ENCODE measurements at places on chromosomes 4 and X.

DNA sequence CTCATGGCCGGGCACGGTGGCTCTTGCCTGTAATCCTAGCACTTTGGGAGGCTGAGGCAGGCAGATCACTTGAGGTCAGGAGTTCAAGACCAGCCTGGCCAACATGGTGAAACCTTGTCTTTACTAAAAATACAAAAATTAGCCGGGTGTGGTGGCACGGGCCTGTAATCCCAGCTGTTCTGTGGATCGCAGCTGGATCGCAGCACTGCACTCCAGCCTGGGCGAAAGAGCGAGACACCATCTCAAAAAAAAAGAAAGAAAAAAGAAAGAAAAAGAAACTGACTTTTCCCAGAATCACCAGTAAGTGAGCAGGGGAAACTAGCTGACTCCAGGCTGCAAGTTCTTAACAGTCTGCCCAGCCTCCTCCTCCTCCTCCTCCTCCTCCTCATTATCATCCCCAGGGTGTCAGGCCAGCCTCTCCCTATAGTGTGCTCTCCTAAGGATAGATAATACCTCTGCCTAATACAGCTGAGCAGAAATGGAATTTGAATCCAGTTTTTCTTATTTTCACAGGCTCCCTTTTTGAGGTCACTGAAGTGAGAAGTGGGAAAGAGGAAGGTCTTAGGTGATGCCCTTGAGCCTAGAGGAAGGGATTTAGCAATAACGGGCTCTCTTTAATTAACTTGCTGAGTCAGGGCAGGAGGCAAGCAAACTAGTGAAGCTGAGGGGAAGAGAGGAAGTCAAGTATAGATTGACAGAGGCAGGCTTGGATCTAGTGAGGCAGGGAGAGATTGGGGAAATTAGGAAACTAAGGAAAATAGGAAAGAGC, 11.8 kb upstream of the ELF2 start:
- DNase-seq = no peak

- no peak for DNase-seq
Measured at GRCh38 chrX:28639451-28639850, 52.2 kb downstream of the IL1RAPL1 start.

DNA sequence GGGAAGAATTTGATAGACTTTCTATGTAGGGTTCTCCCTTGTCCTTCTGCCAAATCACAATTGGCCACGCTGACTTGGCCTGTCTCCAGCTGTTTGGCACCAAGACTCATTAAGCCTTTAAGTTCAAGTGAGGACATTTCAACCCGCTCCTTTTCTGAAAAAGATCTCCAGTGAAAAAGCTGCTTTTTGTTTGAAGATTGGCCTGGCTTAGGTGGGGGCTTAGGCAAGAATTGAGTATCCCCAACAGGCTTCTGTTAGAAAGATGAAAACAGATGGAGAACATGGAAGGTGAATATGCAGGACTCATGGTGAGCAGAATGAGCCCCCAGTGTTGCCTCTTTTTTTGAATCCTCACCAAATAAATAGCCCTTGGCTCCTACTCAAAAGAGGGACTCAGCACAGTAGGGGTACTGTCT, 28.5 kb upstream of the LIMCH1 start:
- DNase-seq = peak; percentile 26

DNA sequence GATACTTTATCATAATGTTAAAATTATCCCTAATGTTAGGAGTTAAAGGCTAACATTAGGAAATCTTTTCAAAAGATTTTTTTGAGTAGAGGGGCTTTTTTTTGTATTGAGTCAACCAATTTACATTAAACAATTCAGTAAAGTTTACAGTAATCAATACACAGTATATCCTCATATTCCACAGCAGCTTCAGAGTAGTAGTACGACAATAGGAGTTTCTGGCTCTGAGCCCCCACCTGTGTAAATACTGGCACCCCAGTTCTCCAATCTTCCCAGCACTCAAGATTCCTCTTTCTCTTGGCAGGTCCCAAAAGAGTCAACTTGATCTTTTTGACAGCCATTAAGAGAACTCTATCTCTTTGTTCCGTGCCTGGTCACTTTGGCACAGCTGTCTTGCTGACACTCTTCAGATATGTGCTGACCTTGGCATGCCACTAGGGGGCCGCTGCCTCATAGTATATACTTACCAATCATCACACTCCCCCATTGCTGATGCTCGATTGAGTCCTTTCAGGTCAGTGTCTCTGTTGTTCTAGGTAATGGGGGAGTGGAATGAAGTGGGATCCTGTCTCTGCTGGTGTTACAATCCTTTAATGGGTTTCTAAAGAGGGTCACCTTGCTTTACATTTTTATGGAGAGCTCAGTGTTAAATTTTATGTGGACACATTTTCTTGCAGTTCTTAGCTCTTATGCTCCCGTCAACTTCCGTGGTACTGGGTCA, 19.5 kb upstream of the CCNI start:
- DNase-seq = peak; percentile 45

DNA sequence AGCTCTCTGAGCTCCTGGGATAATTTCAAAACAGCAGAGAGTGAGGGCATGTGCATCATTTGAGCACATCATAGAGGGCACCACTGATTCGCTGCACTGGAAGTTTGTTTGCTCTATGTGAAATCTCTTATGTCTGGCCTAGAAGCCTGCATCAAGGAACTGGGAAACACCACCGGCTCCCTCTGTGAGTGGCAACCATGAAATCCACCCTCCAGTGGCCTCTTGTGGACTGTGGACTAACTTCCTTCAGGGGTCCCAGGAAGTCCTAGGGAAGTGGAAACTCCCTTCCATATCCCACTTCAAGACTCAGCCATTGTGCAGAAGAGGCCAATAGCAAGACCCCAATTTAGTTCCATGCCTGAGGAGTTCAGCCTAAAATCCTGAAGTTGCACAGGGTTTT, 48.0 kb upstream of the IGFBP7 start:
- DNase-seq = no peak

- DNase-seq = no peak
Measured at GRCh38 chrX:45842207-45842925, 641.7 kb upstream of the DIPK2B start.

DNA sequence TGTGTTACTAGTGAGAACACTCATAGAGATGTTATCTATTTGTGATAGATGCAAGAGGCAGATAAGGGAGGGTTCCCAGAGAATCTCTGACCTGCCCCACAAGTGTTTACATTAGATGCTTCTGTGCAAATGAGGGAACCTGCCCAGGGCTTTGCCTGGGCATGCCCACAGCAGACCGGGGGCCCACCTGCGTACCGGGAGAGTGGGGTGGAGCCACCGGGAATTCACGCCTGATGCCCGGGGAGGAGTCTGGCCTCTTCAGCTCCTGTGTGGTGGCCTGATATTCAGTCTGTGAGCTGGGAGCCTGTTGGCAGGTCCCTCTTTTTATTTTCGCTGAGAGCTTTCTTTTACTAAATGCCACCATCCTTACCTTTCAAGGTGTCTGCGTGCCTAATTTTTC, 155.7 kb downstream of the SNCA start:
- DNase-seq = no peak

DNA sequence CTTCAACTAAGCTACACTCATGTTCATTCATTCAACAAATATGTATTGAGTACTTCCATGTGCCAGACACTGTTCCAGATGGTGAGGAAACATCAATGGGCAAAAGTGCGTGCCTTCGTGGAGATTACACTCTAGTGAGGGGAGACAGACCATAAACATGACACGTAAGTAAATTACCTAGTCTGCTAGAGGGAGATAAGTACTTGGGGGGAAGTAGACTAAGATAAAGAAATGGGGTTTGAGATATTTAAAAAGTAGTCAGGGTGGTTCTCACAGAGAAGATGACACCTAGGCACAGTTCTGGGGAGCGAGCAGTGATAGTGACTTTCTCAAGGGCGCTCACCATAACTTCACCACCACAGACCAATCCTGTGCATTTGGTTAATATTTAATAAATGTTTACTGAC, 11.7 kb downstream of the JCHAIN start:
- no peak for DNase-seq

DNA sequence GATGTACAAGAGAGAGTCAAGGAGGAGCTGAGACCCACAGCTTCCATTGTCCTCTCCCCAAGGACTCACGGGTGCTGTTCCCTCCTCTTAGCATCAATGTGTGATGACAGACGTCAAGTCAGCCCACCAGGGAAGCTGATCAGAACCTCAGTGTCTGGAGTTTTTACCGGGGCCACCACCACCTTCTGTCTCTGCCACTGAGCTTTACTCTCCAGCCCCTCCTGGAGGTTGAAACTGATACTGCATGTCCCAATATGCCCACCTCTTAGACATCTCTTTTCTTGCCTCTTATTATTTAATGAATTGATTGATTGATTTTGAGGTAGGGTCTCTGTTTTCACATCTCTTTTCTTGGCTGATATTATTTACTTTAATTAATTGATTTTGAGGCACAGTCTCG, 10.3 kb upstream of the AKAP17A start:
- DNase-seq = no peak

GRCh38 chrX:100812216-100813158, 7.7 kb upstream of the CSTF2 start:
- DNase-seq = no peak

DNA sequence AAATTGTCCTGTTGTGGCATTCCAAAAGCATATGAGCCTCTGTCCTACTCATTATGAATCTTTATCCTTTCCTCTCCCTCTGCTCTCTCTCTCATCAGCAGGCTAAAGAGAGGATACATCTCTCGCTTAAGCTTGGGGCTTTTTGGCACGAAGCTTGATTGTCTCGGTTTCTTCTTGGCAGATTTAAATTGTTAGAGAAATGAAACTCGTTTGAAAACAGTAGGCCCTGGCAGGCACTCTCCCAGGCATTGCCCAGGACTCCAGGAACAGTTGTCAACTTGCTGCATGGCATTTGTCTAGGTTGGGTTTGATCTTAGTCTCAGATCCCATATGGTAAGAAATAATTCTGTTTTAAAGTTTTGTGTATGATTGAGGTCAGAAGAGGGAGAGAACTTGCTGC, 35.5 kb downstream of the NAA11 start:
- DNase-seq = peak; percentile 65

- no peak for DNase-seq
Measured at GRCh38 chr4:98779088-98779487, 120.7 kb upstream of the TSPAN5 start.

GRCh38 chr4:15891312-15891711, 47.2 kb downstream of the FGFBP1 start:
- no peak for DNase-seq

DNA sequence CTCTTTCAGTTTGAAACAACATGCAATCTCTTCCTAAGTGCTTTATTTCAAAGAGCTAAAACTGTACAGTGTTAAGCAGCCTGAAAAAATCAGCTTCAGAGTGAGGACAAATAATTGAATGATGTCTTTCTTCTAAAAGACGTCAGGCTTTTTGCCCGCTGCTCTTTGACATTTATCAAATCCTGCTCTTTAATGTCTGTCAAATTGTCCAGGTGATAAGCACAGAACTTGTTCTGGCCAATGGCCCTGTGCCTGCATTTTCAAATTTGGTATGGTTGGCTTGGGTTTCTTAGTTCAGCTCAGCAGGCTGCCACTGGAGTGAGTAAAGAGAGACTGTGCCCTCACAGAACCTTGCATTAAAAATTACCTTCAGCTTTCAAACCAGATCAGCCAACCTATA, 712.9 kb upstream of the LCORL start:
- DNase-seq = no peak

- DNase-seq = no peak
Measured at GRCh38 chr4:155367608-155368007, 9.2 kb downstream of the MAP9 start.

GRCh38 chrX:16089086-16089485, 34.3 kb upstream of the GRPR start:
- DNase-seq = no peak

- DNase-seq = no peak
Measured at GRCh38 chr4:84597450-84597849, 14.5 kb downstream of the CDS1 start.

DNA sequence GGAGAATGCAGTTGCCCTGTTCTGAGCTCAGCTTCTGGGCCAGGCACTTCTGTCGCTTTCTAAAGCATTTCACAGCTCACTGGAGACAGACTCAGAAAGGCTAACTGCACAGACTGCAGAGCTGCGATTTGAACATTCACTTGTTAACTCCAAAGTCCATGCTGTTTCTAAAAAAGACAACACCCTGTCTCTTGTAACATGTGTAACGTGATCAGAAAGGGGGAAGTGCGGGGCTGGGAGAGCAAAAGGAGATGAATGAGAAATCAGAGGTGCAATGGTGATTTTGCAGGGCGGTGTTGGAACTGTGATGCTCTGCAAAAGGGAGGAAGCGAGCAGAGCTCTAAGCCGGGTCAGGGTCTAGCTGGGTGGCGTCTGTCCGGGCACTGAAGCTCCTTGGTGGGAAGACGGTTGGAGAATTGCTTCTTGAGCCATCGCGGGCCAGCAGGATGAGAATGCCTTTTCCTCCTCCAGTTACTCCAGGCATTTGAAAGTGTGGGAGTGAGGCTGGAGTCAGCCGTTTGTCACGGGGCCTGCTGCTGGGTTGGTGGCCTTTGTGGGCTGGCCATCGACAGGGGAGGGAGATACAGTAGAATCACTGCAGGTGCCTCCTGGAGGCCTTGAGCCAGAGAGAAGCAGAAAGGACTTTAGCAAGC, 20.3 kb downstream of the TBC1D14 start:
- no peak for DNase-seq

- DNase-seq = no peak
Measured at GRCh38 chr4:71689822-71690221, 94.1 kb downstream of the GC start.

DNA sequence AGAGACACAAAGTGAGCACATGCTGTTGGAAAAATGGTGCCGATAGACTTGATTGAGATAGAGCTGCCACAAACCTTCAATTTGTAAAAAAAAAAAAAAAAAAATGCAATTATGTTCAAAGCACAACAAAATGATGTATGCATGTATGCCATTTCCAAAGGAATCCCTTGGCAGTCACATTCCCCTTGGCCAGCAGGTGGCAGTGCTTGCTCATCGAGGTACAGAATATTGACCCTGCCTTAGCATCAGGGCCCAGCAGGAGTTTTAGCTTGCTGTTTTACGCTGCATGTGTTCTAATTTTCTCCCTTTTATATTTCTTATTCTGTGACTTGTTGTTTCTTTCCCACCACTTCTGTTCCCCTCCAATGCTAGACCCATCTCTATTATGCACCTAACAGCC, 34.5 kb upstream of the CYBB start:
- DNase-seq = peak; percentile 41

DNA sequence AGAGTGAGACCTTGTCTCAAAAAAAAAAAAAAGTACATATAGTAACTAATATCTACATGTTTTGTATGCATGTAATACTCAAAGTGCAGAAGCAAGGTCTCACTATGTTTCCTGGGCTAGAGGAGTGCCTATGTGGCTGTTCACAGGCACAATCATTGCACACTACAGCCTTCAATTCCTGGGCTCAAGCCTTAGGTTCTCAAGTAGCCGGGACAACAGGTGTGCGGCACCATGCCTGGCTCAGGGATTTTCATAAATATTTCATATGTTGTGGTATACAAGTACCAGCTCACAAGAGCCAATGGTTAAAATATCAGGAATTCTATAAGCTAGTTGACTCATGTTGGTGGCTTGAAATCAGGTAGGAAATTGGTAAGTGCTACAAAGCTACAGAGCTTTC, 94.8 kb downstream of the LARP7 start:
- DNase-seq = no peak

DNA sequence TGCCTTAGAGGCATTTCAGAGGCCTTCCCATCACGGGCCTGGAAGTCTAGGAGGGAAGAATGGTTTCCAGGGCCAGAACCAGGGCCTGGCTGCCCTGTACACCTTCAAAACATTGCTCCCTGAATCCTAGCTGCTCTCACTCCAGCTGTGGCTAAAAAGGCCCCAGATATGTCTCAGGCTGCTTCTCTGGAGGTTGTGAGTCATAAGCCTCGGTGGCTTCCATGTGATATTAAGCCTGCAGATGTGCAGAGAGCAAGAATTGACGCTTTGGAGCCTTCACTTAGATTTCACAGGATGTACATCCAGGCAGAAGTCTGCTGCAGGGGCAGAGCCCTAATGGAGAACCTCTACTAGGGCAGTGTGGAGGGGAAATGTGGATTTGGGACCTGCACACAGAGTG, 502.5 kb downstream of the GRXCR1 start:
- DNase-seq = no peak

Data from C1 segment of cervical spinal cord (tissue), 14 donors.